ENCODE measurements at places on chromosomes 2 and 18.

- DNase-seq, result no peak
Measured at GRCh38 chr18:21262979-21263378, 20.9 kb downstream of the GREB1L start.

DNA sequence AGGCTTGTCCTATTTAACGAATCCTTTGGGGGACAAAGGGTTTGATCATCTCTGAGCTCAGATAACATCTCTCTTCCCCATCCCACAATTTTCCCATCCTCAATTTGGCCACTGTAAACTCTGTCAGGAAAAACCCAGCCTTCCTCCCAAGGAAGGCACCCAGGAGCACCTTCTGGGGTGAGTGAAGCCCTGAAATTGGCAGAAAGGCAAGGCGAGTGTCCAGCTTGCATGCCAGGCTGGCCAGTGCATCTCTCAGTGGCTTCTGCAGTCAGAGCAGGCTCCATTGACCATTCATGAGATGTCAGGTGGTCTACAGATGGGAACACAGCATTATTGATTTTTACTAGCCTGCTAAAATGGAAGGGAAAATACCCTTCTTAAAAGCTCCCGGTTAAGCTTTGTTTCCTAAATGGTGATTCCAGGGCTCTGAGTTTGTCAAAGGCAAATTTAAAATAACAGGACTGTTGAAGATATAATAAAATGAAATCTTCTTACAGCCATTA, 83.2 kb upstream of the BOD1L2 start:
- no peak for DNase-seq

- DNase-seq, result no peak
Measured at GRCh38 chr2:207796585-207797350, 27.1 kb upstream of the FZD5 start.

DNA sequence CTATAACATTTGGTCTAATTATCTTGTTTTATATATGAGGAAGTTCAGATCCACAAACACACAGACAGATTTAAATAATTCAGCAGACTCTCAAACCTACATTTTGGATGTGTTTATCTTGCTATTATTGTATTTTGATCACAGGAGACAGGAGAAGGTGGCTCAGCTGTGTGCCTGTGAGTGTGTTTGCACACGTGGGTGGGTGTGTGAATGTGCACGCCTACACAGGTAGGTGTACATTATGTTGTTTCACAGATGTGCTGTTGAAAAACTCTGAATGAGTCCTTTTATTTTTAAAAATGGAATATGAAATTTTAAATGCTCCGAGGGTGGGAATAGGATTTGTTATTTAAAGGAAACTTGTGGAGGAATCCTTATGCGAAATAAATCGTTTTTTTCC, 183.4 kb downstream of the PRKCE start:
- DNase-seq, result no peak

- DNase-seq, result no peak
Measured at GRCh38 chr2:239014458-239015217, 166.8 kb downstream of the TWIST2 start.

DNA sequence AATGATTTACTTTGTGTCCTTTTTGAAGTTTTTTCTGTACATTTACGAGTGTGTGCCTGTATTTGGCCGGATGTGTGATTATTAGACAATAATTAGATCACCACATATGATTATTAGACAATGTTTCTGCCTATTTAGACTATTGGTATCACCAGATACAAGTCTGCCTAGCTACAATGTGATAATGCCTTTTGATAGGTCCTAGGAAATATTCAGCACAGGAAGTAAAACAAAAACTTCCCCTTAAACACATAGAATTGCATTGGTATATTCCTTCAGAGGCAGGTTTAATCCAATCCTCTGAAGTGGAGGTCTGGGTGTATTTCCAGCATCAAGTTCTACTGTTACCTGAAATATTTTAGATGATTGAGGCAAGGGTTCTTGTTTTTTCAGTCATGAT, 275.1 kb downstream of the TGIF1 start:
- no peak for DNase-seq

- DNase-seq, result no peak
Measured at GRCh38 chr2:65349863-65350262, 82.5 kb downstream of the SPRED2 start.

GRCh38 chr2:39135690-39136259, 14.9 kb upstream of the SOS1 start:
- DNase-seq, result no peak

- DNase-seq, result no peak
Measured at GRCh38 chr2:84131278-84131830, 327.7 kb downstream of the SUCLG1 start.

- DNase-seq, result no peak
Measured at GRCh38 chr2:121998751-121999150, 243.3 kb downstream of the TSN start.

DNA sequence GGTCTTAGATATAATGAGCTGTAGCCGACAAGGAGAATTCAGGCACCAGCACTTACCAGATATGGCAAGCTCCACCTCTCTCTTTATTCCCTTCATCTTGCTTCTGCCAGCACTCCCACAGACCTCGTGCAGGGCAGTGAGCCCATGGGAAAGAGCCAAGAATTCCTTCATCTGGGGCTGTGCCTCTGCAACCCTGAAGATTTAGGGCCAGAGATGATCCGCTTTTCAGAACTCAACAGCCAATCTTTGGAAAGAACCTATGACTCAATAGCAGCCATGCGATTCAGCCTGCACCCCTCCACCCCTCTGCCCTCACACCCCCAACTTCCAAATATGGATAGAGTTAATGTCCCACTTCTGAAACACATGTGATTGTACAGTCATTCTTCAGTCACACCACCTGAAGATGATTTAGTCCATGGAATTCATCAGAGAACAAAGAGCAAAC, 533.7 kb upstream of the TNP1 start:
- DNase-seq, result peak; percentile 8

- no peak for DNase-seq
Measured at GRCh38 chr2:62506421-62506750, 391 bp upstream of the TMEM17 start.

GRCh38 chr2:2926858-2927175, 450.8 kb downstream of the EIPR1 start:
- no peak for DNase-seq

DNA sequence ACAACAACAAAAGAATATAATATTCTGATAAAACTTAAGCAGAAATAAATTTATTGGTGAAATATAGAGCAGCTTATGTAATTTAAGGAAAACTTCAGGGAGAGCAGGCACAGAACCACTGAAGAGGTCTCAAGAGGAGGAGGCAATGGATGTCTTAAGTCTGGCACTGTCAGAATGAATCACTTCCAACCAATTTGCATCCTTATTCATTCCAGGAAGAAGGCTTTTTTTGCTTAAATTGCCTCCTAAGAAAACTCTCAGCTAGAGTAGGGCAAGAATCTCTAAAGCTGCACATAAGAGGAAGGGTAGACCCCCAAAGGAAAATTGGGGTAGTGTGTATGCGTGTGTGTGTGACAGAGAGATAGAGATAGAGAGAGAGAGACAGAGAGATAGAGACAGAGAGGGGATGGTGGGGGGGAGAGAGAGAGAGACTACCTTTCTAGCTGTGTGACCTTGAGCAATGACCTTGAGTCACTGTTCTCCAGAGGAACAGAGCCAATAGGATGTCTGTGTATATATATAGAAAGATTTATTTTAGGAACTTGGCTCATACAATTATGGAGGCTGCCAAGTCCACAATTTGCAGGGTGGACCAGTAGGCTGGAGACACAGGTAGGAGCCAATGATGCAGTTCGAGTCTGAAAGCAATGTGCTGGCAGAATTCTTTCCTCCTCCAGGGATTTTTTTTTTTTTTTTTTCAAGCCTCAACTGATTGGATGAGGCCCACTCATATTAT, 96.4 kb upstream of the LINC00305 start:
- no peak for DNase-seq

GRCh38 chr2:180706694-180707093, 273.7 kb upstream of the UBE2E3 start:
- no peak for DNase-seq

GRCh38 chr18:36633961-36634412, 194.8 kb downstream of the TPGS2 start:
- DNase-seq, result no peak

GRCh38 chr2:96970248-96970875, 16.0 kb downstream of the FAM178B start:
- DNase-seq, result no peak

DNA sequence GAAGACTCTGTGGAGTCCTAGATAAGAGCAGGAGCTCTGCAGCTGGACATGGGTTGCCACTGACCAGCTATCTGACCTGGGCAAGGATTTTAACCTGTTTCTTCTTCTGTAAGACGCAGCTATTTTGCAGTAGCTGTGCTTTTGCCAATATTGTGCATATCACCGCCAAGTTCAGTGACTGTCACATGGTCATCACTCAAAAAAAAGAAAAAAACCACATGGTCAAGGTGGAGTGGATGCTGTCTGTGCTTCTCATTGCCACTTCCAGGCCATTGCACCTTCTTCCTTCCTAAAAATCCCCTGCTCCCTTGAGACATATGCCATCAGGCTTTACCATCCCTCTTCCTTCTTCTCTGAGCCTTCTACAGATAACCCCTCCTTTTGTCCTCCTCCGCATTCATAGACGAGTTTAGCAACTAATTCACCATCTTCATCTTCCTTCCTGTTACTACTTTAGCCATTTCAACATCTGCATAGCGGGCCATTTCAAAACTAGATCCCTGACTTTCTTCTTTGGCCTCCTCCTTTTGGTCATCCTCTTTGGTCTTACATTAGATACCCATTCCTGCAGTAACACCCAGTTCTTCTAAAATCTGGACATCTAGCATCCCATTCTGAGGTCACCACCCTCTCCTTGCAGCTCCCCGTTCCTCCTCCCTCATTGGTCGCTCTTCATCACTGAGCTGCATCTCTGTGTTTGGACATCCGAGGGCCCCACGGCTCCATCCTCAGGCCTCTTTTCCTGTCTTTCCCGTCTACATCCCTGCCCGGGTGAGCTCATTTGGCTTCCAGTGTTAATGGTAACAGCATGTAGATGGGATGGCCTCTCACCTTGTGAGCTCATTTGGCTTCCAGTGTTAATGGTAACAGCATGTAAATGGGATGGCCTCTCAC, 17.8 kb downstream of the RNF144A start:
- DNase-seq, result peak; percentile 39

DNA sequence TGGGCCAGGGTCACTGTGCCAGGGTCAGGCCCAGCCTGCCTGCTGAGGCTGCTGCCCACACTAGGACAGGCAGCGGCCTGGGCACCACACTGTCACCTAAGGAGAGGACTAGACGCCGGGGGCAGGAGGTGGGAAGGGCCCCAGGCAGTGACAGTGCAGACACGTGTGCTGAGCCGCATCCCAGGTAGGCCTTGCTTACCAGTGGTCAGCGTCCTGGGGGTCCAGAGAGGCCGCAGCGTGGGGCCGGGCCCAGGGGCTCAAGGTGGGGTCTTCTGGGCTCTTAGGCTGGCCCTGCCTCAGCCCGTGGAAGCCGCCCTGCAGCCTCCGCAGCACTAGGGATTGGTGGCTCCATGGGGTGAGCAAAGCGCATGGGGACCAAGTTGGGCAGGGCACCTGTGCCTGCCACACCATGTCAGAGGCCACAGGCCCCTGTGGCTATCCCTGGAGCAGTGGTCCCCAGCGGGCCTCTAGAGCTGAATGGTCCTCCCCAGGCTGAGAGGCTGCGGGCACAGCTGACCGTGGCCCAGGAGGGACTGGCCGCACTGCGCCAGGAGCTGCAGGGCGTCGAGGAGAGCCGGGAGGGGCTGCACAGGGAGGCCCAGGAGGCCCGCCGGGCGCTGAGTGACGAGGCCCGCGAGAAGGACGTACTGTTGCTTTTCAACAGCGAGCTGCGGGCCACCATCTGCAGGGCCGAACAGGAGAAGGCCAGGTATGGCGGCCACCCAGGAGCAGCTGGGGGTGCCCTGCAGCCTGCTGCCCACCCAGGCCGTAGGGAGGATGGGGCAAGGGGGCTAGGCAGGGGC, 35.2 kb upstream of the SNED1 start:
- DNase-seq, result no peak

- DNase-seq, result no peak
Measured at GRCh38 chr2:159091976-159092375, 123.5 kb downstream of the TANC1 start.

DNA sequence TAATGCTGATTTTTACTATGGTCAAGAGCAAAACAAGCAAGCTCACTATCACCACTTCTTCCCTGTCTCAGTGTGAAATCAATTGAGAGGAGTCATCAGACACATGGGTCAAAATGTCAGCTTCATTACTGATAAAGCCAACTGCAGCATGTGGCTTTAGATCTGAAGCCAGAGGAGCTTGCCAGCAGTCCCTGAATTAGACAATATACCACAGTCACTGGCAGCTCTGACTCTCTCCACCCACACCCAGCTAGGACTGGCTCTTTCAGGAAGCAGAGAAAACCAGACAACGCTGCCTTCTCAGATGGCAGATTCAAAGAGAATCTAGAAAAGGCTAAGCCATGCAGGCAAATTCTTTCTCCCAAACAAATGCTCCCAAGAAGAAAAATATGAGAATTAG, 20.0 kb upstream of the ASB18 start:
- no peak for DNase-seq

DNA sequence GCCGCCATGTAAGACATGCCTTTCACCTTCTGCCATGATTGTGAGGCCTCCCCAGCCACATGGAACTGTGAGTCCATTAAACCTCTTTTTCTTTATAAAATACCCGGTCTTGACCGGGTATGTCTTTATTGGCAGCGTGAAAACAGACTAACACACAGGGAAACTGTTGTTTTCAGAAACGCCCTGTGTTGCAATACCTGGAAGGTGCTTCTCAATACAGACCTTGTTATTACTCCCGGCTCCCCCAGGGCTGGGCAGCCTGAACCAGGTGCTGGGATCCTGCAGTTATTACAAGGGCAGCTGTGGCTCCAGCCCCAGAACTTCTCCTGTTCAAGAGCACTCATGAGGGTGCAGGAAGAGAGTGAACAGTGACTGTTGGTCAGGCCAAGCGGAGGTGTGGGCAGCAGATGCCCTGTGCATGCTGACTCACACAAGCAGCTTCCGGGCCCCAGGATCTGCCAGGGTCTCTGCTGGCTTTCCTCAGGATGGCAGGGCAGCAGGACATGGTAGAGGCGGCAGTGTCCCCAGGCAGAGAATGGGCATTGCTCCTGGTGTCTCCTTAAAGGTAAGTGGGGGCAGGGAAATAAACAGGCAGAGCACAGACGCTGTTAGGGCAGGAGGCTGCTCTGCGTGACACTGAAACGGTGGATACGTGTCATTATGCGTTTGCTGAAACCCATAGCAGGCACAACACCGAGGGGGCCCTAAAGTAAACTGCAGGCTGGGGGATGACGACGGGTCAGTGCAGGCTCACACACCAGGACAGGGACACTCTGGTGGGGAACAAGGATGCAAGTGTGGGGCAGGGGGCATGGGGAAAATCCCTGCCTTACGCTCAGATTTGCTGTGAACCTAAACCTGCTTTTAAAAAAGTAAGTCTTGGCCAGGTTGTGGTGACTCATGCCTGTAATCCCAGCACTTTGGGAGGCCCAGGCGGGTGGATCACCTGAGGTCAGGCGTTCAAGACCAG, 89.1 kb downstream of the NDUFA10 start:
- no peak for DNase-seq

GRCh38 chr18:66749030-66749429, 145.1 kb upstream of the CDH19 start:
- DNase-seq, result no peak

Measured in nucleus accumbens (tissue), 56 donors.